ENCODE measurements at places on chromosomes 16 and 17.

DNA sequence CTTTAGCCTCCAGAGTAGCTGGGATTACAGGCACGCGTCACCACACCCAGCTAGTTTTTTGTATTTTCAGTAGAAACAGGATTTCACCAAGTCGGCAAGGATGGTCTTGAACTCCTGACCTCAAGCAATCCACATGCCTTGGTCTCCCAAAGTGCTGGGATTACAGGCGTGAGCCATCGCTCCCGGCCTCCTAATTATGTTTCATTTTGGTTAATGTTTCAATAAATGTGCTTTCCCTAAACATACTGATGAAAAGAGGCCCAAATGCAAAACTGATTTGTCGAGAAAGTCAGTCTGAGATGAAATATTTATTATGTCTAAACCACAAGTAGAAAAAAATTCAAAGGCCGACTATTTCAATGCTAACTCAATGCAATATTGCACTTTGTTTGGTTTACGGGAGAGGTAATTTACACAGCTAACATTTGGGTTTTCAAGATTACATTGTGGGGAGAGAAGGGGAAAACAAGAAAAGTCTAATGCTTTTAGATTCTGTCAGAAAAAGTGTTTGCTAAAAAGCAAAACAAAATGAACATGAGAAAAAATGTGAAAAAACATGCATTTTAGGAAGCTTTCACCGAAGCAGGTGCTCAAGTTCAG lies 9.8 kb downstream of the STAT3 start:
- DNase-seq = no peak

DNA sequence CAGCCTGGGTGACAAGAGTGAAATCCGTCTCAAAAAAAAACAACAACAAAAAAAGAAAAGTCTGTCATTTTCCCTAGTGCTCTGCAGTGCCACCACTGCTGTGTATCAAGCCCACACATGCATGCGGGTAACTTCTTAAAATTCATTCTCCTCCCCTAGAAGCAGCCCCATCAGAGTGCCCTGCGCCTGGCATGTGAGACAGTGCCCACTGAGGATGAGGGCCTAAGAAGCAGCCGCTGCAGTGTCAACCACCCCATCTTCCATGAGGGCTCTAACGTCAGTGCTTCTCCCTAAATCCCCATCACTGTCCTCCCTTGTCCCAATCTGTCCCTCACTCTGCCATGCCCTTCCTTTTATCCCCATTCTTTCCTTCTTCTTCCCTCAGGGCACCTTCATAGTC lies 10.2 kb downstream of the COX6A2 start:
- no peak for DNase-seq

DNA sequence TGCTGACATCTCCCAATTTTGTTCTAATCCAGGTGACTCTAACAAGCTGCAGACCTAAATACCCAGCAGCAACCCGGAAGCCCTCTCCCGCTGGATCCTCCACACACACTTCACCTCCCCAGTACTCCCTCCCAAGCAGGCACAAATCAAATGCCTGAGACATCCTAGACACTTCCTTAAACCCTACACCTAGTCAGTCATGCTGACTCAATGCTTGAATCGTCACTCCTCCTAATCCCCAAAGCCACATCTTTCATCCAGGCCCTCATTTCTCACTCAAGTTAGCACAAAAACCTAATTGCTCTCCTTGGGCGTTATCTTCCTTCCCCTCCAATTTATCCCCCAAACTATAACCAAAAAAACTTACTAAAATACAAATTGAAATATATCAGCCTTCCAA lies 32.7 kb downstream of the CMC2 start:
- DNase-seq = no peak

DNA sequence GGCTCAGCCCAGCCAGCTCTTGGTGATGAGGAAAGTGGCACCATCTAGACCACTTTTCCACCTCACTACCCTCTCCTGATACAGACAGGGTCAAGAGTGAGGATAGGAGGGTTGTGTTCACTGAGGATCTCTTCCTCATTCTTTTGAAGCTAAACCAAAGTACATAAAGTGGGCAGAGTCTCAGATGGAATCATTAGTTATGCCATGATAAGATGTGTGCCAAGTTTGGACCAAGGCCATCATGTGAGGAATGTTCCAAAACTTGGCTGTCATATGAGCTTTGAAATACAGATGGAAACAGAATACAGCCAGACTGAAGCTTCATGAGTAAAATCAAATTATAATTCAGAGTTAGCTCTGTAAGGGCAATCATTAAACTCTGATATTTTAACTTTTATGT lies 37.2 kb downstream of the ACSM1 start:
- DNase-seq = no peak

DNA sequence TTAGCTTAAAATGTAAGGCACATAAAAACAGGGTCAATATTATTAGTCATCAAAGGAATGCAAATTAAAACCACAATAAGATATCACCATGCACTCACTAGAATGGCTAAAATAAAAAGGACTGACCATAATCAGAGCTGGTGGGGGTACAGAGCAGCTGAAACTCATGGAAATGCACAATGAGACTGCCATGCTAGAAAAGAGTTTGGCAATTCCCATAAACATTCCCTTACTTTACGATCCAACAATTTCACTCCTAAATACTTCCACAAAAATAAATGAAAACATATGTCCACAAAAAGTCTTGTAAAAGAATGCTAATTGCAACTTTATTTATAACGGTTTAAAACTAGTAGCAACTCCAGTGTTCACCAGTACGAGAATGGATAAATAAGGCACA lies 36.1 kb upstream of the ERCC4 start:
- no peak for DNase-seq

DNA sequence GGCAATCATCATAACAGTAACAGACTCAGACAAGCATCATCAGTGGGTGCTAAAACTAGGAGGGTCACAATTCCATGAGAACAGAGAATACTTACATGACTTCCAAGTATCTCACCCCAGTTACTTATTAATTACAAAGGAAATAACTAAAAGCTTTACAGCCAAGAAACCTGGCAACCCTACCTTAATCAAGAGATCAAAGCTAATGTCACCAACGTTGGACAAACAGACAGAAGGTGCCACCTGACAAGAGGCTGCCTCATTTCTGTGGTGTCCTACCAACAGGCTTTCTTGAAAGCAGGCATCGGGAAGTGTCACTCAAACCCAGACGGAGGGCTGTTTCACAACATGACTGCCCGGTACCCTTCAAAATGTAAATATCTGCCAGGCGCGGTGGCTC lies 84.6 kb downstream of the RMI2 start:
- DNase-seq = no peak

DNA sequence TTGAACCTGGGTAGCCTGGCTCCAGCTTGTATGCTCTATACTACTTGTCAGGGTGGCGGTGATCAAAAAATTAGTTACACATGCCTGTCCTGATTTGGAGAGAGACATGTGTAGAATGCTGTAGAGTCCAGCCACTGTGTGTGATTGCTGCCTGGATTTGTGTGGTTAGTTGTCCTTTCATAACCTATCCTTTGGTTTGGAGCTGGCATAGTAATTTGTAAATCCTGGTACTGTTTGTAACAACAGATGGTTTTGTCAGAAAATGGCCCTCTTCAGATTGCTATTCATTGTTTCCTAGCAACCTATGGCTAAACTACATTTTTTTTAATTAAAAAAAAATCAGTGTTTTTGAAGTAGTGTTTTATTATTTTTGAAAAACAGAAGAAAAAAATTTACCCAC lies 30.5 kb downstream of the ETV4 start:
- DNase-seq = no peak

Data from CD4-positive, alpha-beta T cell (primary cell).